Stimulated activated CD8-positive, alpha-beta memory T cell treated with anti-CD3 and anti-CD28 coated beads, Interleukin-4, amount 100 ng/mL, for 1 hour (primary cell): ENCODE measurements at places on chromosomes 1 and 21.

- DNase-seq = no peak
Observed at GRCh38 chr21:25405984-25406383, 201.3 kb downstream of the MRPL39 start.

GRCh38 chr21:23522751-23523150 is 2084.5 kb downstream of the MRPL39 start:
- no peak for DNase-seq

GRCh38 chr21:43343992-43344886 is 82.7 kb downstream of the SIK1 start:
- no peak for DNase-seq

GRCh38 chr1:87155170-87155569 is 173.5 kb upstream of the LMO4 start:
- no peak for DNase-seq

DNA sequence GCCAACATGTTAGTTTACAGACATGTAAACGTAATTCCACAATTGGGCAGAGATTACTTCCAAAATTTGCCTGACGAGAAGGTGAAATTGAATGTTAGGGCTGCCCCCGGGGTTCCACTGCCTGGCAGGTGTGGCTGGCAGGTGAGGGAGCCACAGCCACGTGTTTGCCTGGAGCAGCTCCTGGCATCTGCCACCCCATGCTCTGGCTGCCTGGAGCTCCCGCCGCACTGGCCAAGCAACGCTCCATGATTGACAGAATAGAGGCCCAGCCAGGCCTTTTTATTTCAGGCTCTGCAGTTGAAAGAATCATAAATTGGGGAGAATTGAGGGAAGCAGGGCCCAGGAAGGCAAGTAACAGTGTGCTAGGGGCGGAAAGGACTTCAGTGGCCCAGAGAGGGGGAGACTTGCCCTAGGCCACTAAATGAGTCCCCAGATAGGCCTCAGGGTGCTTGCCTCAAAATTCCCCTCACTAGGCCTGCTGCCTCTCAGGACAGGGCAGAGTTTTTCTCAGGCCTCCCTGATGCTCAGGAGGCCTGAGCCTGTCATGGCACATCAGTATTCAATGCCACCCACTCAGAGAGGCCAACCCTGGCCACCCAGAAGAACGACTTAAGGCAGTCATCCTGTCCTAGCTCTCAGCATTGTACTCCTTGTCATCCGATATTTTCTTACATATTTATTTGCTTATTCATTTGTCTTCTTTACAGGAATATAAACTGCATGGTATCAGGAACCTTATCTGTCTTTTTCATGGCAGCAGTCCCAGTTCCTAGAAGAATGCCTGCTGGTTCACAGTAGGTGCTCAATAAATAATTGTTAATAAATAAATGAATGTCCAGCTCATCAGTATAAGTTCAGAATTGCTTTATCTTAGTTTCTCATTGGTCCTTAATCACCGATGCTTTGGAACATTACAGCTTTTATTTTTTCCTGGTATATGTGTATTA is 16.6 kb upstream of the S1PR1 start:
- DNase-seq = no peak

- no peak for DNase-seq
Observed at GRCh38 chr1:94778808-94779207, 41.3 kb upstream of the SLC44A3 start.

- DNase-seq = no peak
Observed at GRCh38 chr1:192497214-192497794, 78.3 kb upstream of the RGS1 start.

DNA sequence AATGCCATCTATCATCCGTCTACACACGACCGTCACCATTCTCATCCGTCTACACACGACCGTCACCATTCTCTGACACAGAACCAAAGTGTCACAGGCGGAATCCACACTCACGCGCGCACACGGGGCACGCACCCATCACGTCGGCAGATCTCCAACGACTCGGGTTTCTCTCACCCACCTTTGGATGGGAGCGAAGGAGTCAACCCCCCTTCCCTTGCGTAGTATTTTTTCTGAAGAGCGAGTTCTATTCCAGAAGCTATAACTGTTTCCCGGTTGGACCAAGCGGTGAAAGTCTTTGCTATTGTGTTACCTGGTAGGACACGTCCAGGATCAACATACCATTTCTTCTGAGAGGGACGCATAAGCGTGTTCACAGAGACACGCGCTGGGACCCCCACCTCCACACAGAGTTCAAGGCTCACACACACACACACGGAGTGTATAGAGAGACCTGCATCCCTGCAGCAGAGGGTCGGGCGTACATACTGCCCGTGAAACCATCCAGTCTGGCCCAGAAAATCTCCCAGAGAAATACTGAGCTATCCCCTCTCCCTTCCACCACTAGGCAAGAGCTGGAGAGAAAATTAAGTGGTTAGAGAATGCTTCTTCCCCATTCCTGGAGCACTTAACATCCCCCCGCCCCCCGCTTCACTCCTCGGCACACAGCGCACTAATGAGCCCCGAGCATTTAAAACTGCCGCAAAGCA is 741 bp downstream of the DUSP10 start:
- DNase-seq = no peak

DNA sequence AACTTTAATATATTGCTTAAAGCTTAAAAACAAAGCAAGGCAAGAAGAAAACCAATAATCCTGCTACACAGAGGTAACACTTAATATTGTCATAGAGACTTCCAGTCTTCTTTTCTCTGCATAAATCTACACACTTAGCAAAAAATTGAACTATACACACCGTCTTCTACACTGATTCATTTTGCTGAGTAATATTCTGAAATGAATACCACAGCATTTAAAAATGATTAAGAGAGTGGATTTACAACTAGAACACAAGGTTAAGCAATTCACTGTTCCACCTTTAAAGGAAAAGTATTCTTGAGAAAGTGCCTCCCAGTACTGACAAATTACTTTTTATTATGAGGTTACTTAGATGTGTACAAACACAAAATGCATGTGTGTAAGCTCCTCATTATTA is 22.2 kb upstream of the ITPKB start:
- no peak for DNase-seq

- DNase-seq = no peak
Observed at GRCh38 chr1:96510391-96510790, 211.2 kb upstream of the PTBP2 start.

GRCh38 chr1:87092846-87093245 is 178.4 kb downstream of the HS2ST1 start:
- DNase-seq = no peak

DNA sequence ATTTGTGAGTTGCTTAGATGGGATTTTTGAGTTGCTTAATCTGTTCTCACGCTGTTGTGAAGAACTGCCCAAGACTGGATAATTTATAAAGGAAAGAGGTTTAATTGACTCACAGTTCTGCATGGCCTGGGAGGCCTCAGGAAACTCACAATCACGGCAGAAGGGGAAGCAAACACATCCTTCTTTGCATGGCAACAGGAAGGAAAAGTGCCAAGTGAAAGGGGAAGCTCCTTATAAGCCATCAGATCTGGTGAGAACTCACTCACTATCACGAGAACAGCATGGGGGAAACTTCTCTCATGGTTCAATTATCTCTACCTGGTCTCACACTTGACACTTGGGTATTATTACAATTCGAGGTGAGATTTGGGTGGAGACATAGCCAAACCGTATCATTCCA is 10.3 kb downstream of the CLIC6 start:
- no peak for DNase-seq

DNA sequence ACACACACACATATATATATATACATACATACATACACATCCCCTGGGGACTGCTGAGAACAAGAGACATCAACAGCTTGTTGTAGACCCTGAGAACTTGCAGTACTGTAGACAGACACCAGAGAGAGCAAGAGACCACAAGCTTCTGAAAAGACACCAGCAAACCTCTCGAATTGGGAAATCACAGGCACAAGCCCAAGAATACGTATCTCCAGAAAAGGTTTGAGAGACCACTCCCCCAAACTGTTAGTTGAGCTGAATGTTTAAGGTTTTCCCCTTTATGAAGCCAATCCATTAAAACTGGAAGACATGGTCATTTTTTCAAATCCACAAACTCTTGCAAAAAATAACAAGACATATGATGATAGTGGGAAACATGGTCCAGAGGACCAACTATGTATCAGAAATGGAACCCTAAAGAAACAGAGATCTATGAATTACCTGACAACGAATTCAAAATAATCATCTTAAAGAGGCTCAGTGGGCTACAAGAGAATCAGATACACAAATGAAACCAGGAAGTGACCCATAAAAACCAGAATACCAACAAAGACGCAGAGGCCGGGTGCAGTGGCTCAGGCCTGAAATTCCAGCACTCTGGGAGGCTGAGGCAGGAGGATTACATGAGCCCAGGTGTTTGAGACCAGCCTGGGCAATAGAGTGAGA is 45.1 kb downstream of the SLC2A1 start:
- no peak for DNase-seq

- DNase-seq = no peak
Observed at GRCh38 chr1:215895276-215895675, 328.2 kb downstream of the KCTD3 start.

DNA sequence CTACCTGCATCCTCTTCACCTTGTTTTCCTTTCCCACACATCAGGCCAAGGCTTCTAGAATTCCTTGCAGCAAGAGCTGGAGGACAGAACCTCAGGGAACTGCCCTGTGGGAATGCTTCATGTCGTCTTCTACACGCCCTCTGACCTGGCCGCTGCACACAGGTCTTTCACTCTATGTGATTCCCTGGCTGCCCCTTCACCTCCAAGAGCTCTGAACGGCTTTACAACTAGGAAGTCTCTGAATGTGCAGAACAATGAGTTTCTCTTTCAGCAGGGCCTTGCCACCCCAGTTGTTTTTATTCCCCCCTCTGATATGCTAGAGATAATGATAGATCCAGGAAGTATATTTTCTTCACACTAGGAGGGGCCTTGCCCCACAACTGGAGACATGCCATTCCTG is 142.6 kb downstream of the CLIC6 start:
- DNase-seq = no peak

GRCh38 chr1:186014370-186015037 is 280.3 kb downstream of the HMCN1 start:
- no peak for DNase-seq

GRCh38 chr1:4723106-4723505 is 68.7 kb downstream of the AJAP1 start:
- no peak for DNase-seq

- DNase-seq = peak; percentile 66
Observed at GRCh38 chr1:43529206-43529731, 1.4 kb upstream of the PTPRF start.

DNA sequence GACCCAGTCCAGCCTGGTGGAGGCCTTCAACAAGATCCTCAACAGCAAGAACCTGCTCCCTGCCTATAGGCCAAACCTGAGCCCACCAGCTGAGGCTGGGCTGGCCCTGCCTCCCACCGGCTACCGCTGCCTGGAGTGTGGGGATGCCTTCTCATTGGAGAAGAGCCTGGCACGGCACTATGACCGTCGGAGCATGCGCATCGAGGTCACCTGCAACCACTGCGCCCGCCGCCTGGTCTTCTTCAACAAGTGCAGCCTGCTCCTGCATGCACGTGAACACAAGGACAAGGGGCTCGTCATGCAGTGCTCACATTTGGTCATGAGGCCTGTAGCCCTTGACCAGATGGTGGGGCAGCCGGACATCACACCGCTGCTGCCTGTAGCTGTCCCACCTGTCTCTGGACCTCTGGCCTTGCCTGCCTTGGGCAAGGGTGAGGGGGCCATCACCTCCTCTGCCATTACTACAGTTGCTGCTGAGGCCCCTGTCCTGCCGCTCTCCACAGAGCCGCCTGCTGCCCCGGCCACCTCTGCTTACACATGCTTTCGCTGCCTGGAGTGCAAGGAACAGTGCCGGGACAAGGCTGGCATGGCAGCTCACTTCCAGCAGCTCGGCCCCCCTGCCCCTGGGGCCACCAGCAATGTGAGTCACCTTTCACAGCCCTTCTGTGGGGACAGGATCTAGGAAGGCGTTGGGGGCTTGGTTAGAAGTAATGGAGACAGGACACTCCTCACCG is 5.8 kb downstream of the ZNF687 start:
- no peak for DNase-seq

DNA sequence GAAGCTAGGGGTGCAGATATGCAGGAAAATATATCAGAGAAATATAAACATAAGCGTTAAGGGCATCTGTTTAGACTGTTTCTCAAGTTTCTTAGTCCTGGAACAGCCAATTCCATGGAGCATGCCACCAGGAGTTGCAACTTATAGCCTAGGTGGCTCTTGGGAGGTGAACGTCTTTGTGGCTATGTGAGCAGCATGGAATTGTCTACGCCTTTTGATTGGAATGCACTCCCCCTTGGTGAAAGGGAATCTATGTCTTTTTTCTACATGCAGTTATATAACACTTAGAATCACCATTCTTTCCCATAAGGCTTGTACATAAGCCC is 12.4 kb downstream of the RCSD1 start:
- no peak for DNase-seq

GRCh38 chr1:194830387-194830786 is 1644.0 kb upstream of the B3GALT2 start:
- no peak for DNase-seq

GRCh38 chr1:26029864-26030481 is 8.4 kb downstream of the EXTL1 start:
- no peak for DNase-seq

GRCh38 chr1:156914440-156914856 is 6.0 kb upstream of the LRRC71 start:
- no peak for DNase-seq

- DNase-seq = no peak
Observed at GRCh38 chr1:68049941-68050878, at the start of gene DIRAS3. DIRAS3 (minus strand) TSS chr1:68050627; CDS start chr1:68047297, 3,330 bp downstream.

GRCh38 chr1:93681101-93681988 is at the start of gene BCAR3:
BCAR3 (minus strand) TSS chr1:93681837; CDS start chr1:93674930, 6,907 bp downstream.
- no peak for DNase-seq

DNA sequence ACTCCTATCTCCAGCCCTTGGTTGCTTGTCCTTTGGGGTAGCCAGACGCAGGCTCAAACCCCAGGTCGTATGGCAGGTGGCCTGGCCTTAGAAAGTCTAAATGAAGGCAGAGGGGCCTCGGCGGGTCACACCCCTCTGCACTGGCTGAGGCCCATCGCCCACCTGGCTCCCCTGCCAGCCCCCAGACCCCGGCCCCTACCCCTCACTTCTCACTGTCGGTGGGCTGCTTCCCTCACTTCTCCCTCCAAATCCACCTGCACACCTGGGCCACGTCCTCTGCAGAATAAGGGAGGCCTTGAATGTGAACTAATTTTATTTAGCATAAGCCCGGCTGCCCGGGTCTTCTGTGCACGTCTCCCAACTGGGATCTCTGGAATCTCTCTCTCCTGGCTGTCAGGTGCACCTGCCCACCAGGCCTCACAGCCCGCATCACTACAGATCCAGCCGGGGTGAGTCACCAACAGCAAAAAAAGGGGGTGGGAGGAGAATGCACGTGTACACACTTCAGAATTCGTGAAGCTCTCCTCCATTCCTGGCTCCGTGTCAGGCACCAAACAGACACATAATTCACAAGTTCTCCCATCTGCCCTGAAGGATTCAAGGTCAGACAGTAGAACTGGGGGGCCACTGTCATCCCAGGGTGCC is 107.5 kb upstream of the SIM2 start:
- DNase-seq = no peak

GRCh38 chr1:165114022-165114888 is 242.3 kb downstream of the LMX1A start:
- no peak for DNase-seq

- no peak for DNase-seq
Observed at GRCh38 chr1:56376188-56376984, 203.0 kb downstream of the PLPP3 start.
